Common myeloid progenitor, CD34-positive (primary cell): ENCODE measurements at places on chromosomes 4 and X.

GRCh38 chr4:165986956-165987698, 114.1 kb downstream of the TLL1 start:
- no peak for DNase-seq

GRCh38 chr4:69095301-69095731, 958 bp upstream of the UGT2B7 start:
- DNase-seq: no peak

DNA sequence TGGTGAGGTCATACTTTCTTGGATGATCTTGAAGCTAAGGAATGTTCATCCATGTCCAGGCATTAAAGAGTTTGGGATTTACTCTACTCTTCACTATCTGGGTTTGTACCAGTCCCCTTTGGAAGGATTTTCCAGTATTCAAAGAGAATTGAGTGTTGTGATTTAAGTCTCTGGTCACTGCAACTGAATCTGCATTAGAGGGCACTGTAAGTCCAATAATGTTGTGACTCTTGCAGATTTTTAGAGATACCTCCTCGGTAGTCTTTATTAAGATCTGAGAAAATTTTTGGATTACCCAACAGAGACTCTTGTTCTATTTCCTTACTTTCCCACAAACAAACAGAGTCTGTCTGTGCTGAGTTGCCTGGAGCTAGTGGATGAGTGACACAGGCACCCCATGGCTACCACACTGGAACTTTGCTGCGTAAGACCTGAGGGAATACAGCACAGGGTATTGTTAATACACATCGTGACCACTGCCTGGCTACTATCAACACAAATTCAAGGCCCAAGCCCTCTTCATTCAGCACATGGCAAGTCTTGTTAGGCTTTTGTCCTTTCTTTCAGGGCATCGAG, 357.1 kb upstream of the KLHL4 start:
- DNase-seq: no peak

DNA sequence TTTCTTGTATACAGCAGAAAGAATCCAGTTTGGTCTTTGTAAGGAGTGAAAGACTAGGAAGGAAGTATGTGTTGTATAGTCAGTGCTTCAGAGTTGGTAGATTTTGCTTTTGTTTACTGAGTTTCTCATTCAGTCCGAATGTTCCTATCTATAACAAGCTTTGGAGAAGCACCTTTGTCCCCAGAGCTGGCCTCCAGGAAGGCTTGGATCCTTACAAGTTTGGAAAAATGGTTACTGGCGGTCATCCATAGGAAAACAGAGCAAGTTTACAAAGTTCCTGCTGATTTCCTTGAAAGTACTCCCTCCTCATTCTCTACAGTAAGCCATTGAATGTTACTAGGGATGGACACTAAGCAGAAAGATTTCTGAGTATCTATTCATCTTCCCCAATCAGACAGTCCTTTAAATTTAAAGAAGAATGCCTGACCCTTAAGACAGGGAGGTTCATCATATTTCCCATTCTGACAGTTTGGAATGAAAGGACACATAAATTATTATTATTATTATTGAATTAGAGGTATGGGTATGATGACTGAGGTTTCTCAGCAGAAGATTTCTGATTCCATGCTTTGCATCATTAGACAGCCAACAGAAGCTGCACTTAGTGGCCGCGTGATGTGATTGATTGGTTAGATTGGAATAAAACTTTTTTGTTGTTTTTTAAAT, 35.8 kb downstream of the FAT4 start:
- DNase-seq: no peak

- DNase-seq: no peak
Measured at GRCh38 chr4:119207051-119207450, 5.5 kb upstream of the USP53 start.
